ENCODE measurements at places on chromosomes 7 and 10.

GRCh38 chr10:130740915-130741750 is 570.4 kb downstream of the TCERG1L start:
- no peak for DNase-seq

- no peak for DNase-seq
Measured at GRCh38 chr7:103003004-103003403, 71.6 kb downstream of the FBXL13 start.

DNA sequence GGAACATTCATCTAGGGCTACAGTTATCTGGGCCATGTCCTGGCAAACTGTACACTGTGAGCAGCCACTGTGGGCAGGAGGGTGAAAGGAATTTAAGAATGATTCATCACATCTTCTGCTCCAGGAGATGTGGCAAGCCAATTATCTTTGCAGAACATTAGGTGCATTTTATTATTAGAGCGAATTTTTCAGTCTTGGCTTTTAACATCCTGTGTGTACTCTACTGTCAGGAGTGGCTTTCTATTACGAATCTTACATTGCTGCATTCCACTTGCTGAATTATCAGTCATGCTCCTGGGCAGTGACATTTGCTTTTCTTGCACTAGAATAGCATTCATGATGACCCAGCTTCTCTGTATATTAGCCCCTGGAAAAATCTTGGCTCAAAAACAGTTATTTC is 109.2 kb upstream of the TARP start:
- DNase-seq, result no peak

DNA sequence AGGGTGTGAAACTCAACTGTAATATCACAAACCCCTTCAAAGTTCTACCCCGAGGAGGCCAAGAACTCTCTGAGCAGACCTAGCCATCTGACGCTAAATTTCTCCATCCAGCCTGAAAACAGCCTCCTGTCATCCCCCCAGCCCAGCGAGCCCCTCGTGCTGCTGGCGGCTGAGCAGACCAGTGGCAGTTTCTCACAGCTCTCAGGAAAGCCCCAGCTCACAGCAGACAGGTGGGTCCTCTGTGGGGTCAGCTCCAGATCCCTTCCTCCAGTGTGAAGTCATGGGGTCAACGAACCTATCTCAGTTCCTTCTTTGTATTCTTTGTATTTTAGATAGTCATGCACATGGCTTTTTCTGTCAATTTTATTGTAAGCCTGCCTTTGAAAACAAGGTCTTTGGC is 7.8 kb downstream of the GARIN1A start:
- DNase-seq, result no peak

- peak; percentile 83 for DNase-seq
Measured at GRCh38 chr7:93890041-93890463, 501 bp downstream of the TFPI2 start.

DNA sequence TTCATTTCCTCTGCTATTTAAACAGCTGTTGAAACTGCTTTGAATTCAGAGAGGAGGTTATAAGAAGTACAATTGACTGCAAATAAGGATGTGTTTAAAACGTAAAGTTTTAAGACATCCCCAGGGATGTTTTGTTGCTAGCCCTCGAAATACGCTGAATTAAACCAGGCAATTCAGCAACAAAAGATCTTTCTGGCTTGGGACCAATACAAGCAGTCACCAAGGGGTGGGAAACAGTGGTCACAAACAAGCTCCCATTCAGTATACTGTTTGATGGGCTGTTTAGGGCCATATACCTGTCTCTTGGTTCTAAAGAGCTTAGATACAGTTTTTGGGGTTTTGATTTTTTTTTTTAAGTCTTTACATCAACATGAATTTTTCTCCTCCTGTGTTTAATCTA is 446.3 kb upstream of the POT1 start:
- DNase-seq, result no peak

GRCh38 chr10:87618566-87619423 is 40.9 kb upstream of the PAPSS2 start:
- no peak for DNase-seq

DNA sequence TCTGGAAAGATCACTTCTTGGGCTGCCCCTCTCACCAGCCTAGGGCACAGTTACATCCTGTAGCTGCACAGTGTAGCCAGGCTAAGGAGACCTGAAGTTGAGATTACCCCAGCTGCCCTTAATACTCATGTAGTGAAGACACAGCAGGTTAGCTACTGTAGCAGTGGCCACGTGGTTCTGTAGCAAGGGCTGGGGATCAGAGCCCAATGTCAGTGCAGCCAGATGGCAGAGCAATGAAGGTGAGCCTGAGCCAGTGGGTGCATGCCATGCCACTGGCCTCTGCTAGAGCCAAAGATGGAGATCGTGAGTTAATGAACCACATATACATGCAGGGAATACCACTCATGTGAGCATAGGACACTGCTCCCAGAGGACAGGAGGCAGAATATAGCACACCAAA is 15.5 kb downstream of the AMPH start:
- DNase-seq, result no peak

DNA sequence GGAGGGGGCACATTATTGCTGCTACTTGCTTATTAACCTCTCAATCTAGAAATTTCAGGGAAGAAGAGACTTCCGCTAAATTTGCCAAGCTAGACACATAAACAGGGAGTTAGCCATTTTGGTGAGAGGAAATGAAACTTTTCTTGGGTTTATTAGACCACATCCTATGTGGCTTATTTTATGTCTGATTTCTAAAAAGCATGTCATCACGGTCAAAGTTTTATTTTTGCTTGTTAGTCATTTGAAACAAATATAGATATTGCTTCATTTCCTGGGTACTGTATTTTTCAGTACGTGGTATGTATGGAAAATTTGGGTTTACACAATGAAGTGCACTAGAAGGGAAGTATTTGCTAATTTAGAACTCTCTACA is 144.1 kb downstream of the TCF7L2 start:
- no peak for DNase-seq

GRCh38 chr7:3998060-3998459 is 684.0 kb upstream of the FOXK1 start:
- DNase-seq, result no peak

GRCh38 chr7:117381362-117381761 is 45.9 kb downstream of the ASZ1 start:
- no peak for DNase-seq

All from right kidney (tissue), 9 donors.